Astrocyte of the spinal cord (primary cell): ENCODE measurements at places on chromosomes 1 and 21.
A peak's percentile ranks its signal among the peaks of the same experiment; 100 is the strongest.

- DNase-seq, result peak; percentile 77
These were observed 49.7 kb upstream of the MACF1 start for GRCh38 chr1:39154553-39155421.

GRCh38 chr1:193019442-193020026, 39.6 kb downstream of the UCHL5 start:
- peak; percentile 73 for DNase-seq

GRCh38 chr1:53372501-53372951, 44.7 kb upstream of the LRP8 start:
- no peak for DNase-seq

GRCh38 chr1:112244131-112244530, 151.9 kb upstream of the CTTNBP2NL start:
- DNase-seq, result no peak

- no peak for DNase-seq
These were observed 173.7 kb downstream of the KCNJ6 start for GRCh38 chr21:37742532-37742931.

GRCh38 chr21:38388647-38389353, 109.5 kb downstream of the ERG start:
- DNase-seq, result no peak

DNA sequence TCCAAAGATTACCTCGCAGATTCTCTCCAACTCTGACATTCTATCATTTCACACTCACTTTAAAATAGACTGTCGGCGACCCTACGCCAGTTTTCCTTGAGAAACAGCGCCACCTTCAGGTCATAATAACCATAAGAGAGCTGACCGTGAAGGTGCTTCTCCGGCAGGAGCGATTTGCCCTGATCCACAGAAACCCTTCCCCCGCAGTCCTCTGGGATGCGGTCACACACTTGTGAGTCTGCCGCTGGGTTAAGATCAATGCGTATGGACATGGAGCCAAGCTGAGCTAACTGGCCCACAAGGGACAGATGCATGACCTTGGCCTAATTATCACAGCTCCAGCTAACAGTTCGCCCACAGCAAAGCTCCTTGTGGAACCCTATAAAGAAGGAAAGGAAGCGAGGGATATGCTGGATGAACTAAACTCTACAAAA, 32.8 kb upstream of the IFNAR2 start:
- peak; percentile 56 for DNase-seq

- no peak for DNase-seq
These were observed 134.5 kb downstream of the PTPN14 start for GRCh38 chr1:214416858-214417257.

GRCh38 chr1:147890177-147890790, 12.3 kb upstream of the GJA8 start:
- peak; percentile 19 for DNase-seq

DNA sequence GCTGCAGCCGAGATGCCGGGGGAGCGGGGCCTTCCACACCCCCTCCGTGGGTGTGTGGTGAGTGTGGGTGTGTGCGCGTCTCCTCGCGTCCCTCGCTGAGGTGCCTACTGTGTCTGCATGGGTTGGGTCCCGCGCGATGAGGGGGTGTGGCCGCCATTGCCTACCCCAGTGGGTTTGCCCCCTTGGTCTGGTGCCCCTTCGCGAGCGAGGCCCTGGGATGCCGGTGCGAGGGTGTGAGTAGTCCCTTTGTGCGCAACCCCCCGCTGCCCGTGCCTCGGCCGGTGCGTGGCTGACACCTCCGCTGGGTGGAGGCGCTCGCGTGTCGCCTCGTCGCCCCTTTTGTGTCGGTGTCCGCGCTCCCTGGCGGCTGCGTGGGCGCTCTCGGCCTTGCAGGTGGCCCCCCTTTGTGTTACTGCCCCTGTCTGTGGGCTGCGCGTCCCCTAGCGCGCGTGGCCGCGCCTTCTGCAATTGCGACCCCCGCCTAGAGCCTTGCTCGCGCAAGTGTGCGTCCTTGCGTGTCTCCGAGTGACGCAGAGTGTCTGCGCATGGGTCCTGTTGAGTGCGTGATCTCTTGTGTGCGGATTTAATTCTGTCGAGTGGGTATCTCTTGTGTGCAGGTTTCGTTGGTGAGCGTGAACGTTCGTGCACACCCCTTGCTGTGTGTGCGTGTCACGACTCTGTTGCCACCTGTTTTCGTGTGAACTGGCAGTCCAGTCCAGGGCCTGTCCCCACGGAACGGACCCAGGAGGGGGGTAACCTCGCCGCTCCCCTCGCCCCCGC, 553 bp downstream of the TTC3 start:
- peak; percentile 32 for DNase-seq

- DNase-seq, result no peak
These were observed 157.3 kb upstream of the RUNX1 start for GRCh38 chr21:35206141-35207125.

GRCh38 chr1:176919386-176920378, 244.8 kb downstream of the ASTN1 start:
- no peak for DNase-seq

- DNase-seq, result no peak
These were observed 85.6 kb upstream of the ZP4 start for GRCh38 chr1:237976331-237976730.

GRCh38 chr1:43805340-43805739, 98.0 kb downstream of the ST3GAL3 start:
- DNase-seq, result no peak

GRCh38 chr1:60867782-60868181, 214.6 kb upstream of the NFIA start:
- no peak for DNase-seq

- DNase-seq, result no peak
These were observed 22.9 kb downstream of the SAMSN1 start for GRCh38 chr21:14523234-14523633.

- no peak for DNase-seq
These were observed 34.7 kb downstream of the LRP8 start for GRCh38 chr1:53293123-53293522.

DNA sequence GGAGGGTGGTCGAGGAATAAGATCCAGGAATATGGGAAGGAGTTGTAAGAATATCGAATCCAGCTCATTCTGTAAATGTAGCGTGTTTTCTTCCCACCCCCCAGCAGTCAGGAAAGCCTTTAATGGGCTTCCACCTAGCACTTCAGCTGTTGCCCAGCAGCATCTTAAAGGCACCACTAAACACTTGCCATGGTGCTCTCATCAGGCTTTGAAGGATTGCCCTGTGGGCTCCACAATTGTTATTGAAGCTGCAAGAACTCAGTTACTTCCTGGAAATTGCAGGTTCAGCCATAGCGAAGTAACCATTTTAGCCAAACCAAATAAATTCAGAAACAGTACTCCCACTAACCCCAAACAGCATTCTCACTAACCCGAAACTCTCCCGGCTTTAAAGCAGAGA, 511.2 kb downstream of the PLPP3 start:
- peak; percentile 84 for DNase-seq

- DNase-seq, result no peak
These were observed 2.8 kb upstream of the TARBP1 start for GRCh38 chr1:234481771-234482170.

- DNase-seq, result no peak
These were observed 22.6 kb downstream of the PODN start for GRCh38 chr1:53084589-53084971.

GRCh38 chr1:61213245-61214011, 131.1 kb downstream of the NFIA start:
- DNase-seq, result no peak

DNA sequence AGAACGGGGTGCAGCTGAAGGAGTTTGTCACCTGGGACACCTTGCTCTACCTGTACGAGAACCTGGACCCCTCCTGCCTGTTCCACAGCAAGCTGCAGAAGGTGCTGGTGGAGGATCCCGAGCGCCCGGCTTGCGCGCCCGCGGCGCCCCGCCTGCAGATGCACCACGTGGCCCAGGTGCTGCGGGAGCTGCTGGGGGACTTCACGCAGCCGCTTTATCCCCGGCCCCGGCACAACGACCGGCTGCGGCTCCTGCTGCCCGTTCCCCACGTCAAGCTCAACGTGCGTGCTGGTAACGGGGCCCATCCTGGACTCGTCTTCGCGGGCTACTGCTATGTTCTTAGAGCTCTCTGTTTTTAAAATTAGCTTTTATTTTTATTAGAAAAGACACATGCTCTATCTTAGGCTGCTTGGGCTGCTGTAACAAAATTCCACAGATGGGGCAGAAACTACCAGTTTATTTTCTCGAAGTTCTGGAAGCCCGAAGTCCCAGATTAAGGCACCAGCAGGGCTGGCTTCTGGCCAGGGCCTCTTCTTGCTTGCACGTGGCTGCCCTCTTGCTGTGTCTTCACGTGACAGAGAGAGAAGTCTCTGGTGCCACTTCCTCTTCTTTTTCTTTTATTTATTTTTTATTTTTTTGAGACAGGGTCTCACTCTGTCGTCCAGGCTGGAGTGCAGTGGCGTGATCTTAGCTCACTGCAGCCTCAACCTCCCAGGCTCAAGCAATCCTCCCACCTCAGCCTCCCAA, 38.1 kb downstream of the TRPM2 start:
- DNase-seq, result no peak

- no peak for DNase-seq
These were observed 13.4 kb downstream of the A3GALT2 start for GRCh38 chr1:33307494-33307864.

- DNase-seq, result no peak
These were observed 23.8 kb downstream of the SLC27A3 start for GRCh38 chr1:153799016-153799415.
